ENCODE measurements at places on chromosomes 12 and 14.

- peak; percentile 98 for DNase-seq
Measured at GRCh38 chr12:115354007-115354890, 670.3 kb upstream of the TBX3 start.

- no peak for DNase-seq
Measured at GRCh38 chr12:21001778-21002177, 129.2 kb upstream of the SLCO1B1 start.

DNA sequence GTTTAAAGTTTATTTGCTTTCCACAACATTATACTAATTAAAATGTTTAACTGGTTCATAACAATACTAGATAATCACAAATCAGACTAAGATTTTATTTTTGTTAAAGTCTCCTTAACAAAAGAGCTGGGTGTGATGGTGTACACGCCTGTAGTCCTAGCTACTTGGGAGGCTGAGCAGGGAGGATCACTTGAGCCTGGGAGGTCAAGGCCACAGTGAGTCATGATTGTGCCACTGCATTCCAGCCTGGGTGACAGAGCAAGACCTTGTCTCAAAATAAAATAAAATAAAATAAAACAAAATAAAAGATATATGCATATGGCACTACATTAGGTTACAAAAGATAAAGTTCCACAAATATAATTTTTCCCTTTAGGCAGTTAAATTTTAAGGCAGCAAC is 5.6 kb downstream of the MIS18BP1 start:
- no peak for DNase-seq

- peak; percentile 29 for DNase-seq
Measured at GRCh38 chr14:31096255-31096654, 70.1 kb upstream of the STRN3 start.

- DNase-seq: no peak
Measured at GRCh38 chr12:43213608-43214007, 338.4 kb downstream of the ADAMTS20 start.

DNA sequence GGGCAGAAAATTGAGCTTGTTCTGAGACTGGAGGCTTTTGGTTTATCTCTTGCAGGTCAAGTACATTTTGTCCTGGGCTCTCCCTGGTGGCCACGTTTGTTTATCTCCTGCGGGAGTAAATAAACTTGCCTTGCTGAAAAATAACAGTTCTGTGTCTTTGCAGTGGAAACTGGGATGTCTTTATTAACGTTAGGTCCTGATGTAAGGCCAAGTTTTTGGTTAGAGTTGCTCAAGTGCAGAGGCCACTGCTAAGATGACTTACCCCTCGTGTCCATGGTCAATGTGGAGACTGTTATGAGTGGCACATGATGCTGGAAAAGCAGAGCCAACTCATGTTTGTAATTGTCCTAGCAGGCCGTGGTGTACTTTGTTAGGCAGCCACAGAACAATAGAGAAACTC is 3.8 kb downstream of the PTPN11 start:
- DNase-seq: peak; percentile 29

DNA sequence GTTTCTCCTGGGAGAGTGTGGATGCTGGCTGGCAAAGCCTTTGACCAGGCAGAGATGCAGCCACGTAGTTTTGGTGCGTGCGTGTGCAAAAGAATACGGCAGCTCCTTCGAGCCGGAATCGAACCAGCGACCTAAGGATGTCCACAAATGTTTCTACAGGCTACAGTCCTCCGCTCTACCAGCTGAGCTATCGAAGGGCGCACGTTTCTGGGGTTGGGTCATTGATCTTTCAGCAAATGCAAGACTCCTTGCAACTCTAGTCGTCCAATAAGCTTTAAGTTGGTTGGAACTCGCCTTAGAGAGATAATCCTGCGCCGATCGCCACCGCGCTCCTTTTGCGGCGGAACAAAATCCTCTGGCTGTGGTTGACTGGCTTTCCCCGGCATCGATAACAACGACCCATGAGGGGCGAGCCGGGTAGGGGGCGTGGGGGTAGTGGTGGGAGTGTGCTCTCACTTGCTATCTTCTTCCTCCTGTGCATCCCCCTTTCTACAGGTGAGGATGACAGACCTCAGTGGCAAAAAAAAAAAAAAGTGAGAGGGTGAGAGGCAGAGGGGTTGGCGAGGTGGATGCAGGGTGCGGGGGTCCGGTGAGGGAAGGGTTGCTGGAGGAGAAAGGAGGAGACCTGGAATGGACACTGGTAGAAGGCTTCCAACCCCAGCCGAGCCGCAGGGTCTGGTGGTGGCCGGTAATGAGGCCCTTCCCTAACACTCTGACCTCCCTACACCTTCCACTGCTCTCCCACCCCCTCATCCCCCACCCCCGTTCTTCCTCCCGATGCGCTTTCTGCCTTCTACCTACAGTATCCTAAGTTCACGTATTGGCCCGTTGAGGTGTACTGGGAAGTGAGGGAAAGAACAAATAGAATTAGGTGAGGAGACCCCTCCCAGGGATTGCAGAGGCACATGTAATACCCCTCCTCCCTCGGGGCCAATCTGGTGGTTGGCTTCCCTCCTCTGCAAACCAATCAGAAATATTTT is 11.8 kb upstream of the OR6S1 start:
- peak; percentile 61 for DNase-seq

DNA sequence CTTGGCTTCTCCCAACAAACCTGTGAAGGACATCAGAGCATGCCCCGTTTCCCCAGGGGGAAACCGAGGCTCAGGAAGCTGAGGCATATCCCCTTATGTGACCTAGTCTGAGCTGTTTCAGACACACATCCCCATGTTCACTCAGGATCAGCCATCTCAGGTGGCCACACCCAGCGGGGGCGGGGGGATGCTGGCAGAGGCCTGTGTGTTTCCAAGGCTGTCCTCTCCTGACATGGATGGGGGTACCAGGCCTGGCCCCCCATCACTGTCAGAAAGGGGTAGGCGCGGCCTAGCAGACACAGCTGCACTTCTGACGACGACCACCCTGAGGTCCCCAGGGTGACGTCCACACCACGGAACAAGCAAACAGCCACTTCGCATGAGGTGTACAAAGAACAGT is 22.1 kb downstream of the CCDC85C start:
- no peak for DNase-seq

DNA sequence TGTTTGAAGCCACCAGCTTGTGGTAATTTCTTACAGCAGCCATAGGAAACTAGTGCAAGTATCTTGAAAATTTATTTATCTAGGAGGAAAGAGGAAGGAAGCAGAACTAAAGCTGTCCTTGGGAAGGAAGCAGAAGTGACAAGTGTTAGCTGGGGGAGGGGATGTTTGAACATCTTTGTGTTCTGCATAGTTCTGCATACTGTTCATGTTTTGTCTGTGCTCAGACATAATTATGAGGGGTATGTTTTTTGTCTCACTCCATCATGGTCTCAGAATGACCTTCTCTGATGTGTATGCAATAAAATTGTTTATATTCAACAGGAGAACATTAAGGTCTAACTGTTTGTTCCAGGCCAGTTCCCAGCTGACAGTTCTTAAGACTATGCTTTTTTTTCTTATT is 606.5 kb downstream of the GALC start:
- DNase-seq: no peak

DNA sequence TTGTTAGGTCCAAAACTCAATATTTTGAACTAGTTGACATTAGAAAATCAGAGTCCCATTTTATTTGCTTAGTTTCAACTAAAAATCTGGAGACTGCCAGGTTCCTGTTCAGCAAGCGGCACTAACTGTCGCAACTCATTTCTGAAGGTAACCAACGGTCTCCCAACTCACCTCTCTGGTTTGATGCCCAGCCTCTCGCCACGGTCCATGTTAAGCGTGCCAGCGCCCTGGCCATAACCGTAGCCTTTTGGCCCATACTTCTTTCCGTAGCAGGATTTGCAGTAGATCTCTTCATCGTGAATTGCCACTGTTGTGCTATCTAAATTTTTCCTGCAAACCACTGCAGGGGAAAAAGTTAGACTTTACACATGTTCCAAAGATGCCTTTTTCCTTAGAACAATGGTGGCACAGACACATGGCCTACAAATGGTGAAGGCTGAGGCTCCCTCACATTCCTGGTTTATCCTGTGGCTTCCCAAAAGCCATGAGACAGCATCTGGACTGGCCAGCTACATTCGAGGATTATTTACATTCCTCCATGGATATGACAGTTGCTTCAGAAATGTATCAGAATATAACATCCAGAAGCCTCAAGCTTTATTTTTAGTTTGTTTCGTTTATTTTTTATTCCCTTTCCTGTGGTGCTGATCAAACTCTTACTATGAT is 15.7 kb downstream of the CSRP2 start:
- DNase-seq: peak; percentile 36

- peak; percentile 18 for DNase-seq
Measured at GRCh38 chr14:60188115-60188514, 22.9 kb upstream of the DHRS7 start.

- DNase-seq: no peak
Measured at GRCh38 chr12:62436164-62436503, 30.5 kb upstream of the MON2 start.

DNA sequence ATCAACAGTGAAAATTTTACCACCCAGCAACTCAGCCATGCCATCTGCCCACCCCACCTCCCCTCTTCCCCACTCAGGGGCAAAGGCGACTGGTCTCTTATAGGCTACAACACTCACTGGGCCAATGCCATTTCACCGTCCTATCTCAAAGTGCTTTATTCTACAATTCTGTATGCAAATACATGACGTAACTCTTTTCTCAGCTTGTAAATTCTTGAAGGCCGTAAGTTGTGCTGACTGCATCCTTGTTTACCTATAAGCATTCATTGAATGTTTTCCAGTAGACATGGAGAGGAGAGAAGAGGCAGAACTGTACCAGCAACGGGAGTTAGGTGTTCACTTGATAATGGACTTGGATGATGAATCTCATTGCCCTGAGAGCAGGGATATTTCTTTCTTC is 15.6 kb downstream of the BCL2L14 start:
- DNase-seq: no peak

DNA sequence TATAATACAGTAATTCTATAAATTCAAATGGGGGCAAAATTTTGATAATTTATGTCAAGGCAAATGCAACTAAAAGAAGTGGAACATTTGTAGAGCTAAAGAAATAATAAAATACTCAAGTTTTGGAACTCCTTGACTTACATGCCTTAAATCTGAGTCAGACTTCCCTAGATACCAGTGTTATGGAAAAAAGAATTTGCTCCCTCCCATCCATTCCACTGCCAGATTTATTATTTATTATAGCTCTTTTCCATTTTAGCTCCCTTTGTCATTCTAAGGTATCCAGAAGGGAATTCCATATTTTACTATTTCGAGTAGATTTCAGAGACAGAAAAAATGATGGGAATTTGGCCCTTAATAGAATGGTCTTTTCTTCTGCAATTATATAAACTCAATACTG is 44.0 kb downstream of the RHOJ start:
- DNase-seq: peak; percentile 65

GRCh38 chr12:120713861-120714482 is 3.7 kb downstream of the UNC119B start:
- DNase-seq: peak; percentile 87

DNA sequence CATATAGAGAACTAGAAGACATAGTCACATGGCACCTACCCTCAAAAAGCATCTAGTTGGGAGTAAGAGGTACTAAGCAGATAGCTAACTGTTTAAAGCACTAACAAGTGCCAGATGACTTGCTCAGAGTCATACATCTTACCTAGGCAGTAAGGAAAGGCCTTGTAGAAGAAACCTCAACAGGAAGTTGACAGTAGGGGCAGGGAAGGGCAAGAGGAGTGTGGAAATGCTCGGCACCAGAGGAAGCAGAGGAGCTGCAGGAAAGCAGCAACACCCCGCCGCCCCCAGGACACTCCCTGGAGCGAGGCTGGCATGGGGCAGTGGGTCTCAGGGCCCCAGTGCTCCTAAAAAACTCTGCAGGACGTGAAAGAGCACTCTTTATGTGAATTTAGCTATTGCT is 92.9 kb downstream of the PPP2R5C start:
- DNase-seq: no peak

DNA sequence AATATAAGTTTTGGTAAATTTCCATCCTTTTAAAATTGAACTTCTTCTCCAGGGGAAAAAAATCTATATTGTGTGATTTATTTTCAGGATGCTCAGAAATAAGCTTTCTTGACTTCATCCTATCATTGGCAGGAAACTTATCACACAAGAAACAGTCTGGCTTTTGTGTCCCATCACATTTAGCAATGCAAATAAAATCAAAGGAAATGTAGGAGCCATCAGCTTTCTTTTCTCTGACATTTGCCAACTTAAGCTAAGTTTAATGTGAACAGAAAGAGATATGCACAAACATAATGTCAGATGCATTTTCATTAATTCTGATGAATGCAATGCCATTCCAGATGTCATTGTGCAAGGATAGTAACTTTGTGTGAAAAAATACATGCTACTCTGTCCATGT is 56.6 kb downstream of the LIN7A start:
- no peak for DNase-seq

DNA sequence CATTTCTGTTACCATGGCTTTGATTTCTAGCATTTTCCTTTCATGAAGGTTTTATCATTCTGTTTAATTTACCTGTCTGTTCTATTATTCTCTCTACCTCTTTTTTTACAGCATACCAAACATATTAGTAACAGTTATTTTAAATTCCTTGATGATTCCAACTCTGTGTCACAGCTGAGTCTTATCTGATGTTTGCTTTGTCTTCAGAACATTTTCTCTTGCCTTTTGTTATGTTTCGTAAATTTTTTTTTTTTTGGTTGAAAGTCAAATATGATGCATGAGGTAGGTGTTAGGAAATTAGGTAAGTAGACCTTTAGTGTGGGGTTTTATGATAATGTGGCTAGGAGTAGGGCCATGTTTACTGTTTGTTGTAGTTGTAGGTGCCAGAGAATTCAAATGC is 496.4 kb downstream of the FOXG1 start:
- DNase-seq: no peak

DNA sequence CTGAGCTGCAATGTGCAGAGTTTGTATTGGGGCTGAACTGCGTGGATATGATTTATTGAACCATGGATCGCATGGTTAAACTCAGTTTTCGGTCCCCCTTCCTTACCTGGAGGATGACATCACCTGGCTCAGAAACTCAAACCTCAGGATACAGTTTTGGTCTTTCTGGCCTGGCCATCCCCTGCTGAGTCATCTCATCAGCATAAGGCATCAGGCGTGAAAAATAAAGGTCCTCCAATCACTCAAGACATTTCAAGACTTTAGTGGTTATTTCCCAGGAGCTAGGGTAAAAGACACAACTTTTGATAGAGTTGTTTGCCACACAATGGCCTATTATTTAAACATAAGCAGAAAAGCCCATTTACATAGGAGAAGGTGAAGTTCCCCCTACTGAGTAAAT is 631.1 kb upstream of the TMEM132C start:
- no peak for DNase-seq

- no peak for DNase-seq
Measured at GRCh38 chr12:114894076-114894475, 210.1 kb upstream of the TBX3 start.

DNA sequence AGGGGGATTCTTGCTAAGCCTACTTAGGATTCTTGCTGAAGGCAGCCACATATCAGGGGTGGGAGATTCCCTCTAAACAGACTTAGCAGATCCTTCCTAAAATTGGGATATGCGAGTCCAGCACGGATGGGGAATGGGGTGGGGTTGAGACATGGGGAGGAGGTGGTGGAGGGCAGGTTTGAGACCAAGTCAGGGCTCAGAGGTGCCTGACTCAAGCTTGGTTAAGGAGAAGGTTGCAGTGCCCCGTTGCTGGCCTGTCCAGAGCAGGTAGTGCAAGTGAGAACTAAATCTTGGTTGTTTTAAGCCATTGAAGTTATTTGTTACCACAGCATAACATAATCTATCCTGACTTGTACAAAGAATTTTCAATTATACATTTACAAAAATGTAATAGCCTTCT is 359.7 kb downstream of the AACS start:
- DNase-seq: no peak

GRCh38 chr12:62448436-62448835 is 18.2 kb upstream of the MON2 start:
- DNase-seq: no peak

GRCh38 chr12:122080149-122081082 is 1.9 kb downstream of the MLXIP start:
- peak; percentile 93 for DNase-seq
